ENCODE measurements at places on chromosomes 12 and 14. TPM values are rescaled to one million over a fixed set of nuclear protein-coding genes. Genes with fewer than 3 reads are reported as not detected.

The C3AR1 gene
- 5.8 TPM for total RNA-seq

The COL2A1 gene
- not detected for total RNA-seq

The CMTM5 gene
- not detected for total RNA-seq

The CLEC4A gene
- 0.39 TPM for total RNA-seq

The TAS2R19 gene
- 4.5 TPM for total RNA-seq

The LMO3 gene
- total RNA-seq: not detected
